ENCODE measurements at places on chromosomes 4 and X. TPM values are rescaled to one million over a fixed set of nuclear protein-coding genes. Genes with fewer than 3 reads are reported as not detected.

DNA sequence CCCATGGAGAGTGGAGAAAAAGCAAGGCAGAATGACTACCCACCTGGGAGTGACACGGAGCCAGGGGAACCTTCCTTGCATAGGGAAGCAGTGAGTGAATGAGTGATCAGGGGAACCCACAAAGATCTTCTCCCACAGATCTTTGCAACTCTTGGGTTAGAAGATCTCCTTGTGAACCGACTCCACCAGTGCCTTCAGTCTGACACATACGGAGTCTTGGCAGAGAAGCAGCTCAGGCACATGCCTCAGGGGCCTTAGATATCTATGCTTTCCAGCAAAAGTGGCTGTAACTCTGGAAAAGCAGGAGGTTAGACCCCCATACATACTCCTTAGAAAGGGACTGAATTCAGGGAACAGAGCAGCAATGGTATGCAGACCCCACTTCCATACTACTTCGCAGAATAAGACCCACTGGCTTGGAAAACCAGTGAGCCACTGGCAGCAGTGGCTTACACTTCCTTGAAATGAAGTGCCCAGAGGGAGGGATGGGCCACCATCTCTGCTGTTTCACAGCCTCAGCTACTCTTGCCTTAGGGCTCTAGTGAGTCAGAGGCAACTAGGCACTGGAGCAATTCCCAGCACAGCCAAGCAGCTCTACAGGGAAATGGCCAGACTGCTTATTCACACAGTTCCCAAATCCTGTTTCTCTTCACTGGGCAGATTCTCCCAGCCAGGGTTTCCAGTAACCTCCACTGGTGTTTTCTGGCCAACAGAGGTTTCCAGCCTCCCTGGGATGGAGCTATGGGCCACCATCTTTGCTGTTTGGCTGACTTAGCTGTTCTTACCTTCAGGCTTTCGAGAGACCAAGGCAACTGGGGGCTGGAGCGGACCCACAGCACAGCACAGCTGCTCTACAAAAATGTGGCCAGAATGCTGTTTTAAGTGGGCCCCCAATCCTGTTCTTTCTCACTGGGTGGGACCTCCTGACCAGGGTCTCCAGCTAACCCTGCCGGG, 82.8 kb upstream of the TCEAL2 start:
- ATAC-seq = no peak

DNA sequence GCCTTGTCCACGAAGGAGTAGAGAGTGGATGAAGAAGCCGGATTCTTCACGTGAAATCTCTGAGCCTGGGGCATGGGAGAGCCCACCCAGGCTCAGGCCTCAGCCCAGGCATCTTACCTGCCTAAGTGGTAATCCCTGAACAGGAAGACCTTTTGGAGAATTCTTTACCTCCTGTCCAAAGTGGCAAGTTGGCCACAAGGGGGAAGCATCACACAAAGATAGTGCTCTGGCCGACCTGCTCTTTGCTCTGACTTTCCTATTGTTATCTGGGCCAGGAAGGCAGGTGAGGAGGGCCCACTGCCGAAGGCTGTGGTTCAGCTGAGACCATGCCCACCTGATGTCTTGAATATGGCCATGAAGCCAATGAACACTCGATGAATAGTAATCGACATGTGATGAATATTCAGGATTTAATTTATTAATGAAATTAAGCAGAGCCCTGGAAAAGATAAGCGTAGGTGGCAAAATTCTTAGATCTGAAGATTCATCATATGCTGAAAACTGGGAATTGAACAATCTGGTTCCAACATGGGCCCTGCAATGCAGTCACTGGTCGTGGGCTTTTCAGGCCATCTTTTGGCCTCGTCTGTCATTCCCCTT, 93.8 kb downstream of the PDGFRA start:
- no peak for ATAC-seq

DNA sequence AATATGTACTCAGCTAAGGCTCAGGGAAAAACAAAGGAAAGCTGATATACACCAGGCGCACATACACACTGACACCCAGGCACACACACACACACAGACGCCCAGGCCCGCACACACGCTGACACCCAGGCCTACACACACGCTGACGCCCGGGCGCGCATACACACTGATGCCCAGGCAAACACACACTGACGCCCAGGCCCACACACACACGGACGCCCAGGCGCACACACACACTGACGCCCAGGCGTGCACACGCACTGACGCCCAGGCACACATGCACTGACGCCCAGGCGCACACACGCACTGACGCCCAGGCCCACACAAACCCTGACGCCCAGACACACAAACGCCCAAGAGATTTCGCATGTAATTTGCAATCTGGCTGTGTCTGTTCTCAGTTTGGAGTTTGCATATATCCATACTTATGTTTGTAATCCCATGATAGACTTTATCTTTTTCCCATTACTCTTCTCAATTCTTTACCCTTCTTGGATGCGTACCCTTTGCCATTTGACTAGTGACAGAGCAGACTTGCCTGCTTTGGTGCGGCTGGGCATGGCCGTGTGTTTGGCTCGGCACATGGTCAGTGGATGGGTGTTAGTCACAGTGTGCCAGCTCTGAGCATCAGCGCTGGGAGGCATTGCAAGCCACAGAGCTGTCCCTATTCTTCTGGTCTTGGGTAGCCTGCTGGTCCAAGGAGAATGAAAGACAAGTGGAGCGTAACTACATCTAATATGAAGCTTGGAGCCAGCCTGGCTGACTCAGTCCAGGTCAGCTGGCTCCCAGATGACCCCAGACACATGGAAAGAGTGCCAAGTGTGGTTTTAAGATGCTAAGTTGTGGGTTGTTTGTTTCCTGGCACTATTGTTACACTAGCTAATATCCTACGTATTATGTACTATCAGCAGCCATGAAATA, 632.4 kb upstream of the ZFP42 start:
- no peak for ATAC-seq

DNA sequence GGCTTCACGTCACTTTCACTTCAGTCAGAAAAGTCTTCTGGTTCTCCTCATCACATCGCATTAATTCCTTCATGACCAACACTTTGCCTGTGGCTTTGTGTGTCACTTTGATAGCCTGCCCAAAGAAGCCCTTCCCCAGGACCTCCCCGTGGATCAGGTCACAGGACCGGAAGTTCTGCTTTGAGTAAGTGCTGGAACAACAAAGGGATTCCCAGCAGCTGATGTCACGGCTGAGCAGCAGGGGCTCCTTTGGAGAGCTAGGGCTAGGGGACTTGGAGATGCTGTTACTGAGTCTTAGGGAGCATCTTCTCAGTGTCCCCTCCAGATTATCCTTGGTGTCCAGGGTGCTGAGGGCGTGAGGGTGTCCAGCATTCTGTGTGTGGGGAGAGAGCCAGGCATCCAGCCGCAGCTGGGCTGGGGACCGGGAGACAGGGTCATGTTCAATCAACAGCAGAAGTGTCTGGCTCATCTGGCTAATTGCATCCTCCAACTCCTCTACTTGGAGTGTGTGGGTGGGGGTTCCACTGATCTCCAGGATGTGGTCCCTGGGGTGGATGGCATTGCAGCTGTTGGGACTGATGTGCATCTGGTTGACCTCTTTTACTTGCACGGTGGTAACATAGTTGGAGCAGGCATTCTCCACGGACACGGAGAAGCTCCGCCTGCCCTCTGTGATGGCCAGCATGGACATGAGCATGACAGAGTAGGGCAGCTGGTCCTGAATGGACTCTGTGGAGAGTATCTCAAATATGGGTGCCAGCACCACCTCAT, 39.2 kb upstream of the ARHGAP6 start:
- no peak for ATAC-seq

DNA sequence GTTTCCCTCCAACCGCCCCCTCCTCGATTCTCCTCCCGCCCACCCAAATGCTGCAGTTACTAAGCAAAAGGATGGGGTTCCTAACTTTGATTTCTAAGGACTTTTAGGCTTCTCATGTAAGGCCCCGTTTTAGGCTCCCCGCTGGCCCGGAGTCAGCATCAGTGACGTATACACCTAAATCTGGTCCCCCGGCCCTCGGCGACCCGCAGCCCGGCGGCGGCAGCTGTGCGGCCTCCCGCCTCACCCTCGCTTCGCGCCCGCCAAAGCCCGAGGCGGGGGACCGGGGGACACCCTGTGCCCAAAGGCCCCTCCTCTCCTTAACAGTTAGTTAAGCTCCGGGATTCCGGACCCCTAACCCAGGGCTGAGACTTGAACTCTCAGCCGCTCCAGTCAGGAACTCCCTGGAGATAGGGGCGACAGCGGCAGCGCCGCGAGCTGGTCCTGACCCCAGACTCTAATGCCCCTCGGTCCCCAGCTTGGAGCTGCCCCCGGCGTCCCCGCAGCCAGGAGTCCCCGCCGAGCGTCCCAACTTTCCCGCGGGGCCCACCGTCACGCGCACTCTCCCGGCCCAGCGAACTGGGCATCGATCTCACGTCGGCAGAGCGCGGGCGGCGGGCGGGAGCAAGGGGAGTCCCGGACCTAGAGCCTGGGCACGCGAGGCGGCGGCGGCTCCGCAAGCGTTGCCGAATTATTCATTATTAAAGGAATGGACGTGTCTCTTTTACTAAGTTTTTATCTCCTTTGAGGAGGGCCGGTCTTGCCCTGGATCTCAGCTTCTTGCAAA, 1.5 kb upstream of the NR3C2 start:
- no peak for ATAC-seq

Gene PF4V1
- total RNA-seq = not detected

DNA sequence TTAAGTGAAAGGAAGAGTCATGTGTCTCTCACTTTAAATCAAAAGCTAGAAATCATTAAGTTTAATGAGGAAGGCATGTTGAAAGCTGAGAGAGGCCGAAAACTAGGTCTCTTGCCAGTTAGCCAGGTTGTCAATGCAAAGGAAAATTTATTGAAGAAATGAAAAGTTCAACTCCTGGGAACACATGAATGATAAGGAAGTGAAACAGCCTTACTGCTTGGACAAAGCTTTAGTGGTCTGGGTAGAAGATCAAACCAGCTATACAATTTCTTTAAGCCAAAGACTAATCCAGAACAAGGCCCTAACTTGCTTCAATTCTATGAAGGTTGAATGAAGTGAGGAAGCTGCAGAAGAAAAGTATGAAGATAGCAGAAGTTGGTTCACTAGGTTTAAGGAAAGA, 24.9 kb downstream of the RHOH start:
- ATAC-seq = no peak

Gene ENPEP
- total RNA-seq = 7.0 TPM

Gene CPLX1
- total RNA-seq = 0.31 TPM

Gene PPAT
- total RNA-seq = 5.0 TPM

- ATAC-seq = no peak
These were observed 181.3 kb downstream of the SOWAHB start for GRCh38 chr4:76716658-76717057.

Gene SEPTIN6
- total RNA-seq = 19.3 TPM

DNA sequence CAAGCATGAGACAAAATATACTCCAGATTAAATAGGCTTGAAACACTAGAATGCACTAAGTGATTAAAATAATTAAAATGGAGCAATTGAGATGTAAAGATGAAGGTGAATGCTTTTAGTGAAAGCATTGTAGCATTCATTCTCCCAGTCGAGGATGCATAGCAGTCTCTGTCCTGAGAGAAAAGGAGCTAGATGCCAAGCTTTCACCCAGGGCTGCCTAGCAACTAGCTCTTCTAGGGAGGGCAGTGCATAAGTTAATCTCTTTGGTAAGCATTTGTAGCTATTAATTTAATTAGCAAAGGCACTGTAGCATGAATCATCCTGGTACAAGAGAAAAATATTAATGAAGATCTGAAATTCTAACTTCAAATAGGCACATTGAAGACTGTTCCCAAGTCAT, 1014.8 kb downstream of the C4orf33 start:
- no peak for ATAC-seq

Gene CHRNA9
- not detected for total RNA-seq

GRCh38 chrX:19593690-19594089, 78.4 kb upstream of the MAP3K15 start:
- ATAC-seq = no peak

GRCh38 chr4:182600093-182600492, 317.1 kb downstream of the DCTD start:
- no peak for ATAC-seq

DNA sequence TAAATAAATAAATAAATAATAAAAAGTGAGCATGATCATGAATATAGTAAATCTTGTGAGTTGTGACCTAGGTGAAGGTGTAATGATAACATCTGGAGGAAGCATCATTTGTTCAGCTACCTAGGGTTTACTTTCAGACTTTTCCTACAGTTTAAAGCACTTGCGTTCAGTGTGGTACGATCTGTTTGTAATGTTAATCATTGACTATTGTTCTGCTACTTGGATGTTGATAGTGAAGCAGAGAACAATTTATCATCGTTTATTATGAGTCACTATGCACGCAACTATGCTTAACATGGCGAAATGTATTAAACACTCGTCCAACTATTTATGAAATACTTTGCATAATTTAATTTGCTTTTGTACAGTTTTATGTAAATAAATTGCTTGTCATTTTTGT, 426.2 kb downstream of the PCDH7 start:
- no peak for ATAC-seq

Gene GPAT3
- total RNA-seq = 3.2 TPM

Gene IGBP1
- 74.0 TPM for total RNA-seq

DNA sequence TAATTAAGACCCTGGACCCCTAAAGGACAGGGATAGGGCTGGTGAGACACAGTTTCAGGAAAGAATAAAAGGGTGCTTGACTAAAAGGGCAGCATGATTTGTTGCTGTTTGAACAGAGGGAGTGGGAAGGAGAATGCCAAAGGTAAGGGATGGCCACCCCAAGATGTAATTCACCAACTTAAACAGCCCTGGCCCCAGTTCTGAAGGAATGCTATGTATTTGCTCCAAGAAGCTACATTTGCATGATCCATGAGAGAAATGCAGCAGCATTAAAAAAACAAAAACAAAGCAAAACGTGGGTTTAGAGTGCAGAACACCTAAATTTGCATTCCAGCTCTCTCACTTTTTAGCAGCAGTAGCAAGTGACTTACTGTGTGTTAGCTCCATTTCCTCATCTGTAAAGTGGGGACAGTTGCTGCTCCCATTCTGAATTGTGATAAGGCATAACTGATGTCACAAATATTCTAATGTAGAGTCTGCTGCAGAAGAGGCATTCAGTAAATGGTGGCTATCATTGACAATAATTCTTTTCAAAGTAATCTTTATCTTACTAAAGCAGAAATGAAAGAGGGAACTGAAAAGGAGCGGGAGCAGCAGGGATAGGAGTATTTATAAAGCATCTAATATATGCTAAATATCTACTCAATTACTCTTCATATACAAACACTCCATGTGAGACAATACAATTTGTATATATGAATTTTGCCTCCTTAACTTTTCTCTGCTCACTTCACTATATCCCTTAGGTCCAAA, 115.8 kb downstream of the PPARGC1A start:
- ATAC-seq = no peak

- ATAC-seq = no peak
These were observed 52.8 kb upstream of the ANKRD17 start for GRCh38 chr4:73311428-73311827.

DNA sequence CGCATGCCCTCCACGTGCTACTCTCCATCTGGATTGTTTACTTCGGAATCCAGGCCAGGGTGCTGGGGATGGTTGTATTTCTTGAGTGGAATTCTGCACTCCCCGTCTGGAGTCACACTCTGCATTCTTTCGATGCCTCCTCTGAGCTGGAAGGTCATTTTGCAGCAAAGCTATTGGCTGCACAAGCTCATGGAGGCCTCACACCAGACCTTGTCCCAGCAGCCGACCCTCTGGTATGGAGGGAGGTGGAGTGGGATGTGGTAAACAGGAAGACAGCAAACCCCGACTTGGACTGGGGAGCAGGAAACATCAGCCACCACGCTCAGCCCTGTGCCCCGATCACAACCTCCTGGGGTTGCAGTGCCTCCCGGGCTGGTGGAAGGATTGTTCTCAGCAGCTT, 225.3 kb upstream of the LNX1 start:
- ATAC-seq = no peak
